ENCODE measurements at places on chromosomes 13 and 19.

GRCh38 chr19:40265763-40266099, 19.4 kb downstream of the AKT2 start:
- DNase-seq, result no peak

- DNase-seq, result no peak
Measured at GRCh38 chr19:41845051-41845590, 279 bp downstream of the DMRTC2 start.

GRCh38 chr19:3565139-3565538, 7.6 kb upstream of the HMG20B start:
- DNase-seq, result no peak

DNA sequence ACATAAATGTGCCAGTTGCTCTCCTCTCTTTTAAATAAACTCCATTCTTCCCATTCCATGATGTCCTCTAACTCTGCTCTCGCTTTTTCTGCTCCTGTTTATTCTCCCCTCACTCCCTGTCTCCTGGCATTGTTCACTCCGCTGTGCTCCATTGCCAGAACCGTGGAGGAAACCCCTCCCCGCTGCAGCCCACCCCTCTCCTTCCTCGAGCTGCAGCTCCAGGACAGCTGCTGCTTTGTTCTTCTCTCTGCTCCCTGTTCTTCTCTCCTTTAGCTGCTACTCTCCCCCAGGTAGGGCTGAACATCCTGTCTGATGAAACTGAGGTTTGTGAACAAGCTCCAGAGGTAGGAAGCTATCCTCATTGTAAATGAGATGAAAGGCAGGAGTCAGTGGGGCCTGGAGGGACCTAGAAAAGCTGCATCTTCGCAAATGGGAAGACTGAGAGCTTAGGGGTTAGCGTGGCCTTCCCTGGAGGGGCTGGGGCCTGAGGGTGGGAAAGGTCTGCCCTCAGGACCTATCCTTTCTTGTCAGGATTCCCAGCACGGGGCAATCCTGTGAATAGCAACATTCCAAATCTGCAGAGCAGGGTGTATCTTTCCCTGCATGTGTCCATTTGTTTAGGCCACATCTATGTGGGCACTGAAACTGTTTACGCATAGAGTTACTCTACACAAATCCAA, 243.7 kb downstream of the DNAJC15 start:
- DNase-seq, result no peak

DNA sequence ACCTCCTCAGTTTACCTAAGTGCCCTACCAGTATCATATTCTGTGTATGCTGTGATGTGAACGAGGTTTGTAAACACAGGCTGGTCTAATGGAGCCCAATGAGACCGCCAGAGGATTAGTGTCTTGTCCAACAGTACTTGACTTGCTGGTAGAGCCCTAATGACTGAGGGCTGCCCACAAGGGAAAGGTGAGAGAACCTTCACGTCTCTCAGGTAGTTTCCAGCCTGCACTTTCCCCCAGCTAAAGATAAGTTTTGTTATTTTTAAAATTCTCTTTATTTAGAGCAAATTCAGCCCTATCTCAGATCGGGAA, 498 bp upstream of the RBM26 start:
- DNase-seq, result no peak

GRCh38 chr13:102726430-102726829, 31.6 kb upstream of the METTL21C start:
- DNase-seq, result no peak

- DNase-seq, result no peak
Measured at GRCh38 chr19:50979758-50980157, 4.0 kb downstream of the KLK7 start.

GRCh38 chr19:51018745-51019543, 565 bp downstream of the KLK10 start:
- DNase-seq, result no peak

DNA sequence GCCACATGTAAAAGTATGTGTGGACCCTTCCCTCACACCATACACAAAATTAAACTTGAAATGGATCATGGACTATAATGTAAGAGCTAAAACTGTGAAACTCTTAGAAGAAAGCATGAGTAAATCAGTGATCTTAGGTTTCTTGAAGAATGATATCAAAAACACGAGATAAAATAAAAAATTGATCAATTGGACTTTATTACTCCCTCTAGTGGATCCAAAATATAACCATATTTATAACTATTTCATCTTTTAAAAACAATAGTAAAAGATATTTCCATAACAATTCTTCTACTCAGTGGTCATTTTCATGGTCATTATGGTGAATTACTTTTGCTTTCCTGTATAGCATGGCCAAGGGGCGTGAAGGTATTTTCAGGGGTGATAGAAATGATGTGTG, 174.6 kb upstream of the LSM14A start:
- DNase-seq, result no peak

DNA sequence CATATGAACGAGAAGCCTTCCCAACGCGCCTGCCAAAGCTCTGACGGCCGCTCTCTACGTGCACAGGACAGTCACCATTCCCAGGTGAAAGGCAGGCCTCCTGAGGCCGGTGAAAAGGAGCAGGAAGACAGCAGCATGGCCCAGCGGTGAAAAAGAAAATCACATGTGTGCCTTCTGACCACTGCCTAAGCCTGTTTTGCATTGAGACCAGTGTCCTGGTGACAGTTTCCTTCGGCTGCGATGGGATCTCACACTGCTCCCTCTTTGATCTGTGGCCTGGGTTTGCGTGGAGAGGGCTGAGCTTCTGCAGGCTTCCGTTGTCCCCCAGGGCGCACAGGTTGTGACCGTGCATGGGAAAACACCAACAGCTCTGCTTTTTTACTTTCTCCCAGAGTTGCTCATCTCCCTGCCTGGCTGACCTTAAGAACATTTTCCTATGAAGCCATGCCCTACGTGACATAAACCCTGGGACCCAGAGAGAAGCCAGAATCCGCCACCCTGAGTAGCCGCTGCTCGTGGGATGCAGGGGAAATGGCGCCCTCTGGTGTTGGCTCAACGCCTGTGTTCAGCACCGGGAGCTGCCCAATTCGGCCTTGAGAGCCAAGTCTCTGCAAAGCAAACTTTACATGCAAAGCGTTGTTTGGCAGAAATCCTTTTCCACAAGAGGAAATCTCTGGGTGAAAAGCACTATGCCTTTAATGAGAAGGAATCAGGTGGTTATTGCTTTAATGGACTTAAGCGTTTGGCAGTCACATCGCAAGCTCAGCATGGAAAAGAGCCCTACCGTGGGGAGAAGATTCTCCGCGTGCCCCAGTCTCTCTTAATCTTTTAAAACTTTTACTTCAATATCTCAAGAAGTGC, 112.2 kb upstream of the GPR12 start:
- no peak for DNase-seq

DNA sequence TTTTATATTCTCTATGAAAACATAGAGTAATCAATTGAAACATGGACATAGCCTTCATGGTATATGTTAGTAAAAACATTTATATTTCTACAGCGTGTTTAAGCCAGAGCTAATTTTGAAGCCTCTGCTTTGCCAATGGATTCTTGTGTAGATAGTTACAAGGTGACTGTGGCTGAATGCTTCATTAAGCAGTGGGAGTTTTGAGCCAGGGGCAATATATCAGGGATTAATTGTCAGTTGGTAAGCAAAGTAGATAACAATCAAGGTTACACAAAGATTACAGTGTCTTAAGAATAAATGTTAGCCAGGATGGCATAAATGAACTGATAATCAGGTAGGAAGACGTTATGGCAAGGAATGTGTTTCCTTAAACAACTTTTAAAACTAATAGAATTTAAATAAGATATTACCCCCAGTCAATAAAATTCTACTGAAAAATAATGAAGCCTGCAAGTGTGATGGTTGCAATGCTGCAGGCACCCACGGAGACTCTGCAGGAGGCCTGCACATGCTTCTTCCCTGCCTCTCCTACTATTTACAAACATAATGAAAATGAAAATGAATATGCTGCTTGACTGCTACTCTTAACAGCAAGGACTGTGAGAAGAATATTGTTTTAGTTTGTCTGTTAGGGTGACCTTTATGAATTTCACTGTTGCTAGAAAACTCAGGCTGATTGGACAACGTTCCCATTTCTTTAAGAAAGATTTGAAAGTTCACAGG, 588.5 kb downstream of the GPC5 start:
- peak; percentile 2 for DNase-seq

DNA sequence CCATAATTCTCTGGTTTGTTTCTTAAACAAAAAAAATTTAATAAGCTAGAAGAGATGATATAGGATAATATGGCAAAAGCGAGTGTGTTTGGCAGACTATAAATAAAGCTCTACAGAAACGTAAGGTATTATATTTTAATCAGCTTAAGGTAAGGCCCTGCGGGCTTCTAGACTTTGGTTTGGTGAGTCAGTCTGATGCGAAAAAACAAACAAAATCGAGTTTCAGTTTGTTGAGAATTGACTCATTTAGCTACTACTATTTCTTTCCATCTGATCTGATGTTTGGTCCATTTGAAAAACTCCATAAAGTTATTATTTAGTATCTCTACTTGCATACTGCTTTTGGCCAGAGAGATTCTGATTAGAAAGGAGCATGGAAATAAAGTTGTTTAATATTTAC, 138.0 kb downstream of the MIPEP start:
- no peak for DNase-seq

GRCh38 chr19:30883071-30883470, 466.2 kb downstream of the TSHZ3 start:
- DNase-seq, result no peak

DNA sequence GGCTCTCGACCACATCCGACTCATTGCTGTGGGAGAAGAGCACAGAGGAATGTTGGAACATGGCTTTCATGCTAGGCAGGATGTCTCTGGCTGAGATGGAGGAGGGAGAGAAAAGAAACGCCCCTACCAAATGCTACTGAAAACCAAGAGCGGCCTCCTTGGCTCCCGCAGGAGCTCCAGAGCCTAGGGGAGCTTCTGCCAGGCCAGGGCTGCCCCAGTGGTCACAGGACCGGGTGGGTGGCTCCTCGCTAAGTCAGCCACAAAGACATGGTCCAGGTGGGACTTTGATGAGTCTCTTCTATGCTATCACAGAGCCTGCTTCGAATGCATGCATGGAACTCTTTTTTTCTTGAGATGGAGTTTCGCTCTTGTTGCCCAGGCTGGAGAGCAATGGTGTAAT, 6.7 kb downstream of the LONP1 start:
- DNase-seq, result no peak

Data from fibroblast of lung (primary cell).